IMR-90 (cell line): ENCODE measurements at places on chromosomes 3 and 15. TPM values are rescaled to one million over a fixed set of nuclear protein-coding genes. Genes with fewer than 3 reads are reported as not detected.
A peak's percentile ranks its signal among the peaks of the same experiment; 100 is the strongest.

The SLC28A1 gene
- total RNA-seq, result not detected in 2 replicates

DNA sequence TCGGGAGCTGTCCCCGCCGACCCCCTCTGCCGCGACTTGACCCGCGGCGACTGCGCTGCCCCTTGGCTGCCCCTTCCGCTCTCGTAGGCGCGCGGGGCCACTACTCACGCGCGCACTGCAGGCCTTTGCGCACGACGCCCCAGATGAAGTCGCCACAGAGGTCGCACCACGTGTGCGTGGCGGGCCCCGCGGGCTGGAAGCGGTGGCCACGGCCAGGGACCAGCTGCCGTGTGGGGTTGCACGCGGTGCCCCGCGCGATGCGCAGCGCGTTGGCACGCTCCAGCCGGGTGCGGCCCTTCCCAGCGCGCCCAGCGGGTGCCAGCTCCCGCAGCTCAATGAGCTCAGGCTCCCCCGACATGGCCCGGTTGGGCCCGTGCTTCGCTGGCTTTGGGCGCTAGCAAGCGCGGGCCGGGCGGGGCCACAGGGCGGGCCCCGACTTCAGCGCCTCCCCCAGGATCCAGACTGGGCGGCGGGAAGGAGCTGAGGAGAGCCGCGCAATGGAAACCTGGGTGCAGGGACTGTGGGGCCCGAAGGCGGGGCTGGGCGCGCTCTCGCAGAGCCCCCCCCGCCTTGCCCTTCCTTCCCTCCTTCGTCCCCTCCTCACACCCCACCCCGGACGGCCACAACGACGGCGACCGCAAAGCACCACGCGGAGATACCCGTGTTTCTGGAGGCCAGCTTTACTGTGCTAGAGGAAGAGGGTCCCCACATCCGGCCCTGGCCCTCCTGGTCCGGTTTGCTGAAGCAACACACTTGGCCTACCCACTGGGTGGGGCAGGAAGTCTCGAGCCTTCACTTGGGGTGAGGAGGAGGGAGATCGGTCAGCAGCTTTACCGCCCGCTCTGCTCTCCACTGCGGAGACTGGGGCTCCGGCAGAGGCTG, at the start of gene RASSF1:
Gene RASSF1, minus strand, starts transcription at position 389 of the 882 bp plus-strand sequence. Its CDS starts 31 bp downstream, at position 358.
- peak within 1 kb of the TSS; percentile 43 for H3K4me3 ChIP-seq
- H3K27me3 ChIP-seq, result no peaks in the 10 kb centered on the region
- H3K27ac ChIP-seq, result peak within 1 kb of the TSS; percentile 44
- H3K36me3 ChIP-seq, result no peaks in the 10 kb centered on the region; the same call in 1 of the 2 replicates

The ABI3BP gene
- 3.0 and 4.2 TPM in 2 replicates for total RNA-seq

The PLA2G4F gene
- total RNA-seq, result not detected in 2 replicates

DNA sequence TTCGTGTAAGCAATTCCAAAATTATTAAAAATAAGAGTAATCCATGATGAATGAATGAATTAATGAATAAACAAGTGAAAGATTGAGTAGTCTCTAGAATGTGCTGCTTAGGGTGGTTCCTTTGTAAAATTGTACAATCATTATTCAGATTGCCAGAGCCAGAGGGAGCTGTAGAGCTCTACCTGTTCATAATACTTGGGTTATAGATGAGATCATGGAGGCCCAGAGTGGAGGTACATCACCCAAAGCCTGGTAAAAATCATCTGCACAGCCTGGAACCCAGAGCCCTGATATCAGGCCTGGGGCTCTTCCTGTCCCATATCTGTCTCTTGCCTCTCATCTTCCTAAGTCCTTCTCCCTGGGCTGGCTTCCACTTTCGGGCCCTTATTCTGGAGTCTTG, 297.2 kb downstream of the RPLP1 start:
- H3K4me1 ChIP-seq, result no peaks in the 10 kb centered on the region
- H3K4me3 ChIP-seq, result no peak overlapping the region
- peaks cover 47% of the 10 kb centered on the region for H3K27me3 ChIP-seq
- no peak overlapping the region for H3K27ac ChIP-seq

The MYO1E gene
- total RNA-seq, result 35.8 and 37.3 TPM in 2 replicates

The ACKR2 gene
- not detected in 2 replicates for total RNA-seq

The SEMA3G gene
- total RNA-seq, result not detected in 2 replicates

The PATL2 gene
- not detected in 2 replicates for total RNA-seq

The ADAMTSL3 gene
- total RNA-seq, result under 0.01 TPM in 1 of 2 replicates, not detected in the other
